Fibroblast of skin of scalp (primary cell): ENCODE measurements at places on chromosomes 5 and 9.
A peak's percentile ranks its signal among the peaks of the same experiment; 100 is the strongest.

DNA sequence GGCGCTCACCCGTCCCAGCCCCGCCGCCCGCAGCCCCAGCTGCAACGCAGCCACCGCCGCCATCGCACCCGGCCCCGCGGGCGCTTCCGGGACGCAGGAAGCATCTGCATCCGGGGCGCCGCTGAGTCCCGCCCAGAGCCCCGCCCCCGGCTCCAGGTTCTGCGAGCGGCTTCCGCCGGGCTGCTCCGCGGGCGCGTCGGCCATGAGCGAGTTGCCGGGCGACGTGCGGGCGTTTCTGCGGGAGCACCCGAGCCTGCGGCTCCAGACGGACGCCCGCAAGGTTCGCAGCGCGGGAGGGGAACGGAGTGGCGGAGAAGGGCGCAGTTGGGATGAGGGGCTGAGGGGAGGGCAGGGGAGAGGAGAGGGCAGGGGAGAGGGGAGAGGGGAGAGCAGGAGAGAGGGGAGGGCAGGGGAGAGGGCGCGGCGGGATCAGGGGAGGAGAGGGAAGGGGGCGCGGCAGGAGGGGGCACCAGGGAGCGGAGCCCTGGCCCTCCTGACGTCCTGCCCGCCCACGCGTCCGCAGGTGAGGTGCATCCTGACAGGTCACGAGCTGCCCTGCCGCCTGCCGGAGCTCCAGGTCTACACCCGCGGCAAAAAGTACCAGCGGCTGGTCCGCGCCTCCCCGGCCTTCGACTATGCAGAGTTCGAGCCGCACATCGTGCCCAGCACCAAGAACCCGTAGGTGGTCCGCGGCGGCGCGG lies at the start of the genes SURF1 and SURF2:
Gene SURF1 (minus strand): TSS at position 97 of the 701 bp plus-strand sequence. CDS start 34 bp downstream, at position 63.
Gene SURF2 (plus strand): TSS at position 160 of the 701 bp plus-strand sequence. CDS start 43 bp downstream, at position 203.
- peak; percentile 79 for DNase-seq

DNA sequence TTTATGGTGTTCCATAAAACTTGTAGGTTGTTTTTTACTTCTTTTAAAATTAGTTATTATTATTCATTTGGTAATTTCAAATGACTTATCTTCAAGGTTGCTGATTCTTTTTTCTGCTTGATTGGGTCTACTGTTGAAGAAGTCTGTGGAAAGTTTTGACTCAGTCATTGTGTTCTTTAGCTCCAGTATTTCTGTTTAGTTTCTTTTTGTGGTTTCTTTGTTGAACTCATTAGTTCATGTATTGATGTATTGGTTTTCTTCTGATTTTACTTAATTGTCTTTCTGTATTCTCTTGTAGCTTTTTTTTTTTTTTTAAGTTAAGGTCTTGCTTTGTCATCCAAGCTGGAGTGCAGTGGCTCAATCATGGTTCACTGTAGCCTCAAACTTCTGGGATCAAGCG lies 345.4 kb upstream of the MEF2C start:
- no peak for DNase-seq

DNA sequence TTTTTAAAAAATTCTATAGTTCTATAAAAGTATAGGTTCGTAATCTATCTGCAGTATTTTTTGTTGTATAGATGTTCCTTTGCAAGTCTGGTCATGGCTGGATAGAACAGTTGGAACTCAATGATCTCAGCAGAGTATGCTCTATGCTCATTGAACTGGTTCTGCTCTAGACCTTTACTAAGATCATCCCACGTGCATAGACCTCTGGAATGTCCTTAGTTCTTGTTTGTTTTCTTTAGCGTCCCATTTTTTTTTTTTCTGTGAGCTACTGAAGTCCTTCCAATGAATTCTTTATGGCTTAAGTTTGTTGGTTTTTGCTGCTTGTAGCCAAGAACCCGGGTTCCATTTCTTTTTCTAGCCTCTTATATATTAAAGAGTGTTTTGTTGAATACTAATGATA lies 3.5 kb downstream of the TMEM38B start:
- DNase-seq: peak; percentile 12

GRCh38 chr9:117184173-117184572 lies 230.7 kb downstream of the ASTN2 start:
- DNase-seq: no peak

DNA sequence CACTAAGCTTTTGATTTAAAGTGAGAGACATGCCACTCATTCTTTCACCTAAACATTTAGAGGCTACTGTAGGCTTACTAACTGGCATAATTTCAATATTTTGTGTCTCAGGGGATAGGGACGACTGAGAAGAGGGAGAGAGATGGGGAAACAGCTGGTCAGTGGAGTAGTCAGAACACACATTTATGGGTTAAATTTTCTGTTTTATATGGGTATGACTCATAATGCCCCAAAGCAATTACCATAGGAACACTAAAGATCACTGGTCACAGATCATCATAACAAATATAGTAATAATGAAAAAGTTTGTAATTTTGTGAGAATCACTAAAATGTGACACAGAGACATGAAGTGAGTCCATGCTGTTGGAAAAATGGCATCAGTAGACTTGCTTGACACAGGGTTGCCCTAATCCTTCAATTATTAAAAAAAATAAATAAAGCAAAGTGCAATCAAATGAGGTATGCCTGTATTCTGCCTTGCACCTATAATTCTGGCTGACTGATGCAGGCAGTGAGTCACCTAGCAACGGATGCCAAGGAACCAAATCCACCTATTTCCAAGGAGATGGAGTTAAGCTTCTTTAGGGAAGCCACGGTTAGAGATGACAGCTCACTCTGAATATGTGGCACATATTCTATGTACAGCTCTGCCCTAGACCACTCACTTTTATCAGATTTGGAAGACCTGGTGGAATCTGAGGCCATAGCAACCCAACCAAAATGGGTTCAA lies 166.1 kb downstream of the MARCHF11 start:
- DNase-seq: no peak

DNA sequence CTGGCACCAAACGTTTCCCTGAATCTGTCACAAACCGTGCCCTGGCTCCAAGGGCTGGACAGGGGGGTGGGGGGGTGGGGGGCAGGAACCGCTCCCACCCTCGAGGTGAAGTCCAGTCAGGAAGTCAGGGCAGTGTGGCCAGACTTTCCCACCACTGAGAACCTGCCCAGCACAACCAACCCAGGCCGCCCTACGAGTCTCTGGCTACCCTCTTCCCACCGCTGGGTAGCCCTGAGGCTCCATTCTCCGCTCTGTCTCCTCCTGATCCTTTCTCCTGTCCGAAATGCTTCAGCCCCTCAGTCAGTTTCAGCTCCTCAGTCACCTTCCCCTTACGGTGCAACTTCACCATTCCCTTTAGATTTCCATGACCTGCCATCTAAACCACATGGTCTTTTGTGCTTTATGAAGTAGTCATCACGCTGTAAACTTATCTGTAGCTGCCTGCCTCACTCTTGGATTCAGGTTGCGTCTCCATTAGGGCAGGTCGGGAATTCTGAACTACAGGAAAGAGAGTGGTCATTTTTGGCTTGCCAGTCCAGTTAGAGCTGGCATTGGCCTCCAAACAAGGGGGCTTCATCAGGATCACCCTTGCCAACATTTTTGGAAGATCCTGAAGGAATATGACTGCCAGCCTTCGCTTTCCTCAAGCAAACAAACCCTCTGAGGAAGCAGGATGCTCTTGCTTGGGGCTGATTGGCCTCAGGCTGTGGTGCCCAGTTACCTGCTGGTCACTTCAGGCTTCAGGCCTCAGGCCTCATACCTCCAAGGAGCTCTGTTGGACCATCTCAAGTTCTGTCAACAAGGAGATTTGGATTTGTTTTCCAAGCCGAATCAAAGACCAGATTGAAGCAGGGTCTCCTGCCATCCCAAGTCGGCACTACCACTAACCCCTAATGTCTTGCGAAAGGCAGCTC lies 794 bp upstream of the DCAF12 start:
- no peak for DNase-seq

DNA sequence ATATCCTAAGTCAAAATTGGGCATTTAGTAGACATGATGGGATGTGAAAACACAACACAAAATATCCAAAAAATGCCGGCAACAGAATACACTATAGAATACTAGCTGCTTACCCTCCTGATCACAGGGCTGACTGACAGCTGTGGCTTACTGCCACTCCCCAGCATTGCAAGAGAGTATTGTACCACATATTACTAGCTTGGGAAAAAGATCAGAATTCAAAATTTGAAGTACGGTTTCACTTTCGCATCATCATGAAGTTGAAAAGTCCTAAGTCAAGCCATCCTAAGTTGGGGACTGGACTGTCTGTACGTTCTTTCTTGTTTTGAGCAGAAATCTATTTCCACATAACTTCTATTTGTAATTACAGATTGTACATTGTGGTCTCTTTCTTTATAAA lies 851.4 kb downstream of the MAT2B start:
- no peak for DNase-seq

GRCh38 chr5:173825215-173825865 lies 62.8 kb upstream of the CPEB4 start:
- DNase-seq: peak; percentile 38

DNA sequence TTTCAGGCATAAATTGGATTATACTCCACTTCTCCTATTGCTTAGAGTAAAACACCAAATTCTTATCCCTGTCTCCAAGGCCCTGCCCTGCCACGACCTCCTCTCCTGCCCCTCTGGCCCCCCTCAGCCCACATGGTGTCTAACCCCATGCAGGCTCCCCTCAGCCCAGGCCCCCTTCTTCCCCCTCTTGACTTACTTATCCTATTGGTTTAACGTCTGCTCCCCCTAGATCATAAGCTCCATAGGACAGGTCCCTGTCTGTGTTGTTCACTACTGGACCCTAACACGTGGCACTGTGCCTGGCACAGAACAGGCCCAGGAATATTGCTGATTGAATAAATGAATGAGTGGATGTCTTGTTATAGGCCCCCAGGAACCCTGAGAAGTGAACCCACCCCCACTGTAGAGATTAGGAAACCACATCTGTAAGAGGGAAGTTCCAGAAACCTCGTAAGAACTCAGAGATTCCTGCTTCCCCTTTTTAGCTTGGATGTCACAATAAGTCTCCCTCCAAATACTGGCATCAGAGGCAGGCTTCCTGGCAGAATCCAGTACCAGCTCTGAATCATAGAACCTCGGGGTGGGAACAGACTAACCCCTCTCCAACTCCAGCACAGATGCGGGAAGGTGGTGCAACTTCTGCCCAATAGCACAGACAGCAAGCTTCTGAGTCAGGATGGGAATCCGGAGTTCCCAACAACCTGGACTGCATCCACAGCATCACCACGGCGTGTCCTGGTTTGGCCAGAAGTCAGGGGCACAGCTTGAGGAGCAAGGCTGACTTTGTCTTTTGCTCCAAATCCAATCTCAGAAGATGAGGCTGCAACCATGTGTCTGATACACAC lies 31.5 kb downstream of the HRH2 start:
- no peak for DNase-seq

DNA sequence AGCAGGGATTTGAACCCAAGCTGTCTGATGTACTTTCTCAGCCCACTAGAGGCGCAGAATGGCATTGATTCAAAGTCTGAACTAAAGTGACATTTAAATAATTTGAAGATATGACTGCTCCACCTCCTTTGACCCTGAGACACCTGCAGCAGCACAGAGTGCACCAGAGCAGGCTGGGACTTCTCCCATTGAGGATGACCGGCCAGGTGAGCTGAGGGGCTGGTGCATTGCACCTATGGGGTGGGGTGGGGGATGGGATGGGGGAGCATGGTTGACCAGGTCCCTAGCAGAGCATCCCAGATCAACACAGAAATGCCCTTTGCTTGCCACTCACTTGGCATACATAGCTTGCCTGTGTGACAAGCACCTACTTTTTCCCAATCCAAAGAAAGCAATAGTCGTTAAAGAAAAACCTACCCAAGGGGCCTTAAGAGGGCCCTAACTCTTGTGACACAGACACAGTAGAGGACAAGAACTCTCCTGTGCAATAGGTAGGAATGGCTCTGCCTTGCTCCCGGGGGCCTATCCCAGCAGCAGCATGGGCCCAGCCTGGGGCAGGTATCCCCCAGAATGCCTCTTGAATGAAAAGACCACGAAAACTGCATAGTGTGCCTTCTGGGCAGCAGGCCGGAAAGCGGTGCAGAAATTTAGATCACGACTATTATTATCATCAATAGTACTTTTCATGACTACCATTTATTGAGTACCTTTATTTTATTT lies 6.5 kb downstream of the SH3PXD2B start:
- DNase-seq: no peak

GRCh38 chr5:159041444-159042198 lies 58.1 kb downstream of the EBF1 start:
- peak; percentile 88 for DNase-seq

- DNase-seq: peak; percentile 28
Measured at GRCh38 chr9:70411121-70411929, 3.1 kb downstream of the KLF9 start.

GRCh38 chr5:150298701-150299451 lies 3.8 kb downstream of the ARSI start:
- peak; percentile 96 for DNase-seq

DNA sequence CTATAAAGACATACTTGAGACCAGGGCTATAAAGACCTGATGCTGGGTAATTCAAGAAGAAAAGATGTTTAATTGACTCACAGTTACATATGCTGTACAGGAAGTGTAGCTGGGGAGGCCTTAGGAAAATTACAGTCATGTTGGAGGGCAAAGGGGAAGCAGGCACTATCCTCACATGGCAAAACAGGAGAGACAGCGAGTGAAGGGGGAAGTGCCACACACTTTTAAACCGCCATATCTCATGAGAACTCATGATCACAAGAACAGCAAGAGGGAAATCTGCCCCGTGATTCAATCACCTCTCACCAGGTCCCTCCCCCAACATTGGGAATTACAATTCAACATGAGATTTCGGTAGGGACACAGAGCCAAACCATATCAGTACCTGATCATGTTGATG lies 89.9 kb upstream of the ADAMTSL1 start:
- DNase-seq: no peak

GRCh38 chr5:168291342-168291963 lies at the start of gene WWC1:
Gene WWC1 (plus strand): TSS chr5:168291645. CDS start chr5:168292153, 508 bp downstream.
- DNase-seq: peak; percentile 49

DNA sequence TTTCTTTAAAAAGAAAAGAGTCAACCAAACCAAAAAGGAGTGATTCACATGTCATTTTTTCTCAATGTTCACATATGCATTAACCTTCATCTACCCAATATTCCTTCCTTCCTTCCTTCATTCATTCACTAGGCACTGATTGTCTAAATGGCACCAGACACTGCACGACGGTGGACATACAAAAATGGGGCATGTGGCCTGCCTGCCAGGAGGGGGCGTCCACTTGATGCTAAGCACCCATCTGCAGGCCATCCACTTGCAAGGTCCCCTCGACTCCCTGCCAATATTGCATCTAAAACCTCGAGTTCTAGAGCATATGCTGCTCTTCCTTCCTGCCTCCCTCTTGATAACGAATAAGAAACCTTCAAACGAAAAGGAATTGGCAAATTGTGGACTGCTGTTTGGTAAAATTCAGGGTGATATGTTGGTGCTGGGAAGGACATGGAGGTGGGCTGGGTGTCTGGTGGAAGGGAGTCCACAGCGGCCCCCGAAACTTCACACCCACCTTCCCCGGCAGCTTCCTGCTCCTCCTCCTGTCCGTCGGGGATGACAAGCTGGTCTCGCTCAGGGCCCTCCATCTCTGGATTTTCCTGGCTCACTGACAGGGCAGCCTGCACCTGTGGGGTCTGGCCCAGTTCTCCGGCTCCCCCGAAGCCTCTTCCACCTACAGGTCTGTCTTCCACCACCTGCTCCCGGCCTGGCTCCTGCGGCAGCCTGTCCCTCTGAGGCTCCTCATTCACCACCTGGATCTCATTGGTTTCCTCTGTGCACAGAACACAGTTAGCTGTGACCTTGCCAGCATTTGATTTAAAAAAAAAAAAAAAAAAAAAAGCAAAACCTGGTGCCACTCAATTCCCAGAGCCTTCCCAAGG lies 64.3 kb downstream of the GOLM1 start:
- DNase-seq: peak; percentile 47

GRCh38 chr9:93252781-93253530 lies 69.0 kb downstream of the WNK2 start:
- DNase-seq: no peak
